Nucleus accumbens (tissue), 56 donors: ENCODE measurements at places on chromosomes 16 and 17.

- DNase-seq: no peak
These were observed 5.3 kb downstream of the CMTM4 start for GRCh38 chr16:66691234-66691633.

DNA sequence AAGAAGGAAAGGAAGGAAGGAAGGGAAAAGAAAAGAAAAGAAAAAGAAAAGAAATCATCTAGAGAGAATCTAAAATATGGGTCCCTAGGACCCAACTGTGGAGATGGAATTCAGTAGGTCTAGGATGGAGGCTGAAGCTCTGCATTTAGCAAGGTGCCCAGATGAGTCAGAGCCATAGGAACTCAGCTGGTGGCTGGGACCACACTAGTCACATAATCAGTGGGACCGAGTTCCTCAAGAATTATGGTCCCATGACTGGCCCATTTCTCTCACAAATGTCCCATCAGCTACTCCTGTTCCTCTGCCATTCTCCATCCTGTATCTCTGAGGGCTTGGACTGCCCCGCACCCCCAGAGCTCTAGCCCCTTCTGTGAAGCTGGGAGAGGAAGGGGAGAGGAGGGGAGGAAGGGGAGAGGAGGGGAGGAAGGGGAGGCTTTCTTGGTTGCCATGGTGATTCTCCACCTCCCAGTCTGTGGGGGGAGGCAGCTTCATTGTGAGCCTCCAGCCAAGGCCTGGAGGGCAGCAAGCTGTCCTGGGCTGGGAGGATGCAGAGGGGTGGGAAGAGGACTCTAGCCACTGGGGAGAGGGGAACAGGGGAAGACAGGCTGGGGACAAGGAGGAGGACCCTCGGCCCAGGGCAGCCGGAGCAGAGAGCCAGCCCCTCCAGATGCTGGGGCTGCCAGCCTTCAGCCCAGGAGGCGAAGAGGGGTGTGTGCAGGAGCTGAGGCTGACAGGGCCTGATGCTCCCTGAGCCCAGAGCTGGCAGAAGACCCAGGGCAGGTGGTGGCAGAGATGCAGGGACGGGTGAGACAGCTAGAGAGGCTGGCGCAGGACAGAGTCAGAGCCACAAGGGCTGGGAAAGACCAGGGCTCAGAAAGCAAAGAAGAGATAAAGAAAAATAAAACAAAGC, 37.8 kb upstream of the LHX1 start:
- no peak for DNase-seq

DNA sequence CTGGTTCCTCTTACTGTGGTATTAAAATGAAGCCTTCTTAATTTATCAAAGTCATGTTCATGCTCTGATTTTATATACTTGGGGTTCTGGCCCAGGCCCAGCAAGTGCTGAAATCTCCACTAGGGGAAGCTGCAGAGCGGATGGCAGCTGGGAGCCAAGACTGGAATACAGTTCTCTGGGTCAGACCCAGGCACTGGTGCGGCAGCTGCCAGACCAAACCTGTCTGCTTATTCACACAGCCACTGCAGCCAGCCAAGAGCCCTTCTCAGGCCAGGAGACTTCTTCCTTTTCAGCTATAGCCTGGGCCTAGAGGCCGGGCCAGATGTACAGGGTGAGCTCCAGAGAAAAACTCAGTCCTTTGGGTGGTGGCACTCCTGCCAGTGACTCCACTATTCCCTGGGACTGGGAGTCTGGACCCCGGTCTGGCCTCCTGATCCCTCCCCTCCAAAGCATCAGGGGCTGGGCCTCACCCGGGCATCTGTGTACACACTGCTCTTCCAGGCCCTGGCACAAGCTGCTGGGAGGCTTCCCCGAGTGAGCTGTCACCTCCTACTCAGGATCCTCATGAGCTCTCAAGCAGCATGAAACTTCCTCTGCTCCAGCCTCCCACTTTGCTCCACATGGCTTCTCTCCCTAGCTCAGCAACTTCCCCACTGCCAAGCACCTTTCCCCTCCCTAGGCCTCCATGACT, 24.4 kb downstream of the ATP6V0D1 start:
- DNase-seq: peak; percentile 34

- no peak for DNase-seq
These were observed 17.7 kb downstream of the ETV4 start for GRCh38 chr17:43528319-43528987.
